AG04450 (cell line): ENCODE measurements at places on chromosomes 5 and 9.

DNA sequence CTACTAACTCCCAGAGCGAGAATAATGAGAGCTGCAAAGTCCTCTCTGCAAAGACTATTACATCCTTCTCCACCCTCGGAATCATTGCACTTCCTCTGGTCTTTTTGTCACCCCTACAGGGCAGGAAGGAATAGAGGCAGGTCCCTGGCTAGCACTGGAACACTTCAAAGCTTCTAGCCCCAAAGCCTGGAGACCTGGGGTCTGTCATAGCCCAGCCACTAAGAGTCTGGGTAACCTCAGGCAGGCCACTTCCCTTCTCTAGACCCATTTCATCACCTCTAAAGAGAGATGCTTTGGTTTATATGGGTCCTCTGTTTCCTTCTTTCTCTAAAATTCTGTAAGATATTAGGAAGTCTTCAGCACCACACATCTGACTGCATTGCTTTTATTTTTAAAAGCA is 6.7 kb downstream of the ADRB2 start:
- DNase-seq, result no peak

DNA sequence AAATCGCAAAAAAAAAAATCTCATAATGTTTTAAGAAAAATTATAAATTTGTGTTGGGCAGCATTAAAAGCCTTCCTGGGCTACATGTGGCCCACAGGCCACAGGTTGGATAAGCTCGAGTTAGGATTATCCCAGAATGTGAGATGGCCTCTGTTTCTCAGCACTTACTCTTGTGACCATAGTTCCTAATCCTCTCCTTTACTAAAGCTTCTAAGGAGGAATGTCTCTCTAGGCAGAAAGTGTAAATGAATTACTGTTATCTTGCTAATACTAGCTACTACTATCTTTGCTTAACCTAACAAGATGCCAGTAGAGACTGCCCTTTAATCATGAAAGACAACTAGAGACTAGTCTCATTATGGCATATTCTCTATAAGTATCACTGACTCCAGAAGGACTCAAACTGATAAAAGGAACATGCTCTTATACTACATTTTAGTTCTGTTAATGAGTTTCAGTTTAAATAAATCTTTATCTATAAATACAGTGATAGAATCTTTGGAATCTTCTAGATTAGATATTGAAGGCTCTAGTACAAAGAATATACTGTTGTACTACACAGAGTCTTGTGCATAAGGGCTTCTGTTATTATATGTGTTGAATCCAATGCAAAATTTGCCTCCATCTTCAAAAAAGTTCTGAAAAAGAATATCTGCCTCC is 13.8 kb downstream of the INVS start:
- DNase-seq, result no peak

DNA sequence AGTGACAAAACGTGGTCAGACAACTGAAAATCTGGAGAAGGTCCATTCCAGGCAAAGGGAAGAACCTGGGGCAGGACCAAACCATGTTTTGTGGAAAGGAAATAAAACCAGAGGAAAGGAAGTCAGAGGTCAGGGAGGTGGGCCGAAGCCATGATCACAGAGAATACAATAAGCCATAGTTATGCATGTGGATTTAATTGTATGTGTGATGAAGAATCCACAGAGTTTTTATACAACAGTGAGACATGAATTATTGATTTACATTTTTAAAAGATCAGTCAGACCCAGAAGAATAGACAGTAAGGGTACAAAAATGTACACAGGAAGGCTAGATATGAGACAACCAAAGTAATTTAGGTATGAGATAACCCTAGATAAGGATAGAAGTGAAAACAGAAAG is 20.8 kb downstream of the TTC33 start:
- no peak for DNase-seq

- peak; percentile 26 for DNase-seq
Observed at GRCh38 chr5:115985802-115986757, 23.8 kb downstream of the LVRN start.

- DNase-seq, result no peak
Observed at GRCh38 chr9:87515588-87516221, 18.0 kb downstream of the DAPK1 start.

- peak; percentile 62 for DNase-seq
Observed at GRCh38 chr9:94681508-94681907, 42.2 kb upstream of the FBP1 start.

DNA sequence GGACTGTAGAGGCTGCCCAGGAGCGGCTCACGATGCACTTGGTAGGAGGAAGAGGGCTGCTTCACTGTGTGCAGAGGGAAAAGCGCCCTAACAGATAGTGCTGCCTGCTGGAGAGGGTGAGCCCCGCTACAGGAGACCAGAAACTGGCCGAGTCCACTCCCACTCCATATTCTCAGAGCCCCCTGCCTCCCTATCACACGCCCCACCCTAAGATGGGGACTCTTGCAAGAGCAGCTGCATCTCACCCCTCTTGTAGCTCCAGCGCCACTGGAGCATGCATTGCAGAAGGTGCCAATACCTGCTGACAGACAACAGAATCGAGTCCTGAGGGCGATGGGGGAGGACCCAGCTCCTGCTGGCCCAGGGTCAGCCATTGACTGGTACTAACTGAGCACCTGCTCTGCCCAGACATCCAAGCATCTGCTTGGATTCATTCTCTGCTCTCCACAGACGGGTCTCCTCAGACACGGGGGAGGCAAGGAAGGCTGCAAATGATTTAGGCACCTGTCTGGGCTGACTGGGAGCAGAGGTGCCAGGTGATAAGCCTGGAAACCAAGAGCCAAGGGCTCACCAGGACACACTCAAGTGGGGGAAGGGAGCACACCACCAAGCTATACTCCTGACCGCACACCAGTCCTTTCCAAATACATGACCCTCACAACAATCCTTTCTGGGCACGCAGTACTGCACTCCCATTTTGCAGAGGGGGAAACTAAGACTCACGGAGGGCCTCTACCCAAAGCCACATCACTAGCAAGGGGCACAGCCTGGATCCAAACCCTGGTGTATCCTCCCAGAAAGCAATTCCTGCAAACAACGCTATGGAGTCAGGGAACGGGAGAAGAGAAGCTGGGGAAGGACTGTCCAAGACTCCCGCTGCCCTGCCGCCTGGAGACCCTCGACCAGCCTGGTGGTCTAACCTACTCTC is 1.6 kb downstream of the BICD2 start:
- no peak for DNase-seq

GRCh38 chr5:169011009-169011408 is 289.9 kb downstream of the SLIT3 start:
- DNase-seq, result no peak

GRCh38 chr5:180868960-180869359 is 7.9 kb upstream of the ZFP62 start:
- DNase-seq, result peak; percentile 39

GRCh38 chr5:107808671-107809137 is 138.0 kb upstream of the EFNA5 start:
- DNase-seq, result no peak

GRCh38 chr9:76725011-76725546 is 39.2 kb upstream of the PCA3 start:
- DNase-seq, result no peak

DNA sequence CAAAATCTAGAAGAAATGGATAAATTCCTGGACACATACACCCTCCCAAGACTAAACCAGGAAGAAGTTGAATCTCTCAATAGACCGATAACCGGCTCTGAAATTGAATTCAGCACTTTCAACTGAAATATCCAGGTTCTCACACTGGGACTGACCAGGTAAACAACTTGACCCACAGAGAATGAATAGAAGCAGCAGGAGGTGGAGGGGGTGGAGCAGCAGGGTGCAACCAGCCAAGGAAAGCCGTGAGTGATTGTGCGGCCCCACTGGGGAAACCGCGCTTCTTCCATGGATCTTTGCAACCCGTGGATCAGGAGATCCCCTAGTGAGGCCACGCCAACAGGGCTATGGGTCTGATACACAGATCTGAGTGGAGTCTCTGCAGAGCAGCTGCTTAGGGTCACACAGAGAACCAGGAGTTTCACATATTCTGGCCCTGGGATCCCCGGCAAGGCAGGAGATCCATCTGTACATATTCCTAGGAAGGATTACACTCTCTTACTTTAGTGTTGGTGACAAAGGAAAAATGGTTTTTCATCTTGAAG is 181.5 kb downstream of the SLCO4C1 start:
- no peak for DNase-seq

- DNase-seq, result no peak
Observed at GRCh38 chr5:110371725-110372041, 354.8 kb downstream of the TMEM232 start.

DNA sequence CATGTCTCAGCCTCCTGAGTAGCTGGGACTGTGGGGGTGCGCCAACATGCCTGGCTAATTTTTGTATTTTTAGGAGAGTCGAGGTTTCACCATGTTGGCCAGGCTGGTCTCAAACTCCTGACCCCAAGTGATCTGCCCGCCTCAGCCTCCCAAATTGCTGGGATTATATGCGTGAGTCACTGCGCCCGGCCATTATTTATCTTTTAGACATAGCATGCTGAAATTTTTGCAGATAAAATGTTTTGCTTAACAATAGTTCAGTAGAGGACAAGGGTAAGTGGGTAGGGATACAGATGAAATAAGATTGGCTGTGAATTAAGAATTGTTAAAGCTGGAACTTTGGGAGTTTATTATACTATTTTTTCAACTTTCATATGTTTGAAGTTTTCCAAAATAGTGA is 150.8 kb upstream of the GRHPR start:
- no peak for DNase-seq

GRCh38 chr9:73981405-73981804 is 515.7 kb upstream of the RORB start:
- DNase-seq, result no peak
